ENCODE measurements at places on chromosomes 5 and 9.

GRCh38 chr9:26054600-26055520, 376.6 kb upstream of the TUSC1 start:
- no peak for DNase-seq

DNA sequence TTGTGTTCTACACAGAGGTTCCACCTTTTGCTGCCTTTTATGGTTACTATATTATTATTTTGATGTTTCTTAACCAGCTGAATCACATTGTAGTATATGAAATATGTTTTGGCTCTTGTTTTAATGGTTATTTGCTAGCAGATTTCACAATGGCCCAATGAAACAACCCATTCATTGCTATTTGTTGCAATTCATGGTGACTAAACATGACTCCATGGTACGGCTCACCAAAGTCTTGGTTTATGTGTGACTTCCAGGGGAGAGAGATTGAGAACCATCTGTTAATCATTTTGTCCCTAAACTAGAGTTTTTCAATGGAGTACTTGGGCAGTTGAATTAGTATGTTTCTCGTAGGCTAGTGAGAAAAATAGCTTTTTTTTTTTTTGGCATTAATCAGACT, 108.4 kb downstream of the GHR start:
- no peak for DNase-seq

DNA sequence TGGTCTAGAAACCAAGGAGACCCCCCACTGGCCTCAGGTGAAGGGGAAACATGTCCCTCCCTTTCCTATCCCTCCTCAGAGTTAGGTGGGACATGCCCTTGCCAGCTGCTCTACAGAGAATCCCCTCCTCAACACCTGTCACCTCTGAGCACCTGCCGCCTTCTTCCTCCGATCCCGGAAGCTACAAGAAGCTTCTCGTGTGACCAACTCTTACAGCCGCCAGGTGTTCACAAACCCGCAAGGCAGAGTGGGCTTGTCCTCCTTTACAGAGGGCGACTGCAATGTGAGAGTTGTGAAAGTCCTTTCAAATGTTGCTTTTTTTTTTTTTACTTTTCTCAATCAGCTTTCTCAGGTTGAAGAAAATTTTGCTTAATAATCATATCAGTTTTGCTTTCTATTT, 3.7 kb upstream of the ICE1 start:
- DNase-seq: no peak

DNA sequence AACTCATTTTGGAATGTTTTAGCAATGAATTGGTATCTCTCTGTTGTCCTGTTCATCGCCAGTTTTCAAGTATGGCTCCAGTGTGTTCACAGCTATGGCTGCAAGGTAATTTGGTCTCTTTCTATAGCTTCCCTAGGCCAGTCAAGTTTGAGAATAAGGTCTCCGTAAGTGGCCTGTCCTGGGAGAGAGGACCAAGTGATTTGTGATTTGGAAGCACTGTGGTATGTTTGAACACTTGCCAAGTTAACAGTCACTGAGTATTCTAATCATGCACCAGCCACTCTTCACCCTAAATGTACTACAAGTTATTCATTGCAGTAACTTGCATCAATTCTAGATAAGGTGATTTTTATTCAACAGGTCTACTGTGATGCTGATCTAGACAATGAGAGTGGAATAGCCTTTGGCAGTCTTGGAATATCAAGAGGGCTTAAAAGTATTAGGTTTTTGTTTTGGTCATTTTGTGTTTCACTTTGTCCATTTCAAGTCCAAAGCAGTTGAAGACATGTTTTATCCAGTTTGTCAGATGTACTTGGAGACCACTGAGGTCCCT, 41.1 kb downstream of the G3BP1 start:
- DNase-seq: no peak

- no peak for DNase-seq
These were observed 161.6 kb downstream of the ACTL7B start for GRCh38 chr9:108694170-108694569.
